ENCODE measurements at places on chromosomes 5 and 9. TPM values are rescaled to one million over a fixed set of nuclear protein-coding genes. Genes with fewer than 3 reads are reported as not detected.

KIF2A gene
- polyA plus RNA-seq = 69.6 TPM

GRCh38 chr5:10293907-10294662 is 13.6 kb downstream of the CMBL start:
- DNase-seq = no peak

DNA sequence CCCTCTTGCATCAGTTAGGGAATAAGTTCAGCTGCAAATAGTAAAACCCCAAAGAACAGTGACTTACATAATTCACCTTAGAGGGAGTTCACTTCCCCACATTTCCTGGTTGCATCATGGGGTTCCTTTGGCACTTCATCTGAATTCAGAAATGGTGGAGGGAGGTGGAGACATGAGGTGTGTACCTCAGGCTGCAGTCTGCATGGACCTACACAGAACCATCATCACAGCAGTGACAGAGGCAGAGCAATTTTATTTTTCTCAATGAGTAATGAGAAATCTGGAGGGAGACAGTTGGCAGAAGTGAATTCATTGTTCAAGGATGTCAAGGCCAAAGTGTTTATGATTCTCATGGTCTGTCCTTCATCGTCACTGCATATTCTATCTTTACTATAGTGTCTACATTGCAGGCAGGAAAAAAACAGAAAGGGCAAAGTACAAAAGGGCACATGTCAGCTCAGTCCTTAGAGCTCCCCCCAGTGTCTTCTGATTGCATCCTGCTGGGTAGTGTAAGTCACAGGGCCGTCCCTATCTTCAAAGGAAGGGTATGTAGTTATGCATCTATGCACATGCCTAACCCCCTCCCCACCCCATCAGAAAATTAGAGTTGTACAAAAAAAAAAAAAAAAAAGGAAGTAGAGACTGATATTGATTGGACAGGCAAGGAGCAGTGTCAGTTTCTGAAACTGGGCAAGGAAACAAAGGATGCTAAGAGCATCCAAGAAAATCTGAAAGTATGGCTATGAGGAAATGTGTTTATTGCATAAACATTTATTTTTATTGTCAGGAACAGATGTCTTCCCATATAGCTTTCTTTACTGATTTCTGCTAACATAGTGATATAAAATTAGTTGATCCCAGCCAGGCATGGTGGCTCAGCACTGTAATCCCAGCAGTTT is 132.7 kb upstream of the APC start:
- no peak for DNase-seq

GRCh38 chr9:109538346-109538745 is 40.2 kb upstream of the PTPN3 start:
- DNase-seq = no peak

GRCh38 chr5:168008555-168008954 is 282.9 kb upstream of the WWC1 start:
- no peak for DNase-seq

GRCh38 chr9:135048758-135049444 is 38.6 kb upstream of the OLFM1 start:
- no peak for DNase-seq

IFNA4 gene
- not detected for polyA plus RNA-seq

DNA sequence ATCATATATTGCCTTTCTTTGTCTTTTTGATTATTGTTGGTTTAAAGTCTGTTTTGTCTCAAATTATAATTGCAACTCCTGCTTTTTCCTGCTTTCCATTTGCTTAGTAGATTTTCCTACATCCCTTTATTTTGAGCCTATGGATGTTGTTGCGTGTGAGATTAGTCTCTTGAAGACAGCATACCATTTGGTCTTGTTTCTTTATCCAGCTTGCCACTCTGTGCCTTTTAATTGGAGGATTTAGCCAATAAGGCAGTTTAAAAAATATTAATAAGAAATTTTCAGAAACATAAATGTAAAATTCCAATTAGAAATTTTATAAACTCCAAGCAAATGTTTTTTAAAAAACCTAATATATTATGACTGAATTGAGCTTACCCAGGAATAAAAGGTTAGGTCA is 24.0 kb downstream of the BTNL8 start:
- no peak for DNase-seq

DNA sequence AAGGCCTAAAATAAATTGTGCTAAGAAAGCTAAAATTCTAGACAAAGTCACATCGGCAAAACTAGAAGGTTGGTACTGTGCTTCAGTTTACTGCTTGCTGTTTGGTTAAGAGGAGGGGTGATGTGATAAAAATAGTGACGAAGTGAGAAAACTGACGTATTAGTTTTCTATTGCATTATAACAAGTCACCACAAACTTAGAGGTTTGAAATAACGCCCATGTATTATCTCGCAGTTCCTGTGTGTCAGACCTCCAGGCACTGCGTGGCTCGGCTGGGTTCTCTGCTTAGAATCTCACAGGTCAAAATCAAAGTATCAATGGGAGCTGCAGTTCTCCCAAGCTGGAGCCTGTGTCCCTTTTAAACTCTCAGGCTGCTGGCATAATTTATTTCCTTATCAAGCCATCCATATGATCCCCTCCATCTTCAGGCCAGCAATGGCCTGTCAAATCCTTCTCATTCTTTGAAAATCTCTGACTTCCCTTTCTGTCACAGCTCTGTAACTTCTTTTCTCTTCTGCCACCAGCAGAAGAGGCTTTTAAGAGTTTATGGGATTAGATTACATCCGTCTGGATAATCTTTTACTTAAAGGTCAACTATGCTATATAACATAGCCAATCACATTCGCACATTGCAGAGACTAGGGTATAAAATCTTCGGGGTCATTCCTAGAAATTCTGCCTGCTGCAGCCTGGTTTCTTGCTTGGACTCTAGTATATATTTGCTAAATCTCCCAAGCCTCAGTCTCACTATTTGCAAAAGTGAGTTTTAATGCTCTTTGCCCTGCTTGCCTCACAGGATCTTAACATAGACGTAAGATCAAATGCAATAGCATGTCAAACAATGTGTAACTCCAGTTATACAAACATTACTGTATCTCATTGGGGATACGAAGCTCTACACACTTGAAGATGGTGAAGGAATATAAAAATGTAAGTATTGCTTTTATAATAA is 104.0 kb upstream of the CDKN2B start:
- no peak for DNase-seq

DNA sequence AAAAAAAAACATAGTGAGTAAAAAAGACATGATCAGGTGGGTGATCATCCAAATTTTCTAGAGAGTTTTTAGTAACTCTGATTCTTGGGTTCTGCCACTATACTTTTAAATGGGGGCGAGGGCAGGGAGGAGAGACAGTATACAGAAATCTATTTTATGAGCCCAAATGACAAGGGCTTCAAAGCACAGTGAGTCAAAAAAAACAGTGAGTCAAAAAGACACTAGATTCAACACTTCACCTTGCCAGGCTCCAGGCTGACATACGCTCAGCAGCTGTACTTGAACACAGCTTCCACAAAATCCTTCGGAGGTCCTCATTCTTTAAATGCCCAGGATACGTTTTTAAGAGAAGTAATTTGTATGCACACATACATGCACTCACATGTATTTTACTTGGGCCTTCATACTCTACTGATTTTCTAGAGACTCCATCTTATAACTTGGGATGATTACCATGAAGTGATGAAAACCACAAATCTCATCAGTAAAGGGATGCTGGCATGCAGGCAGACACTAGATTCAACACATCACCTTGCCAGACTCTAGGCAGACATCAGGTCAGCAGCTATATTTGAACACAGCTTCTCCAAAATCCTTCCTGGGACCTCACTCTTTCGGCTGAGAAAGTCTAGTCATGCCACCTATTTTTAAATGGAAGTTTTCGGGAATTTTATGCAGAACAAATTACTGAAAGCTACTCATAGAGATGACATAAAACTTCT is 28.8 kb downstream of the NR3C1 start:
- DNase-seq = no peak

GPR151 gene
- polyA plus RNA-seq = not detected

- no peak for DNase-seq
Measured at GRCh38 chr9:22026696-22027095, 17.6 kb upstream of the CDKN2B start.

GRM6 gene
- 1.9 TPM for polyA plus RNA-seq

C5orf34 gene
- 8.4 TPM for polyA plus RNA-seq

DNA sequence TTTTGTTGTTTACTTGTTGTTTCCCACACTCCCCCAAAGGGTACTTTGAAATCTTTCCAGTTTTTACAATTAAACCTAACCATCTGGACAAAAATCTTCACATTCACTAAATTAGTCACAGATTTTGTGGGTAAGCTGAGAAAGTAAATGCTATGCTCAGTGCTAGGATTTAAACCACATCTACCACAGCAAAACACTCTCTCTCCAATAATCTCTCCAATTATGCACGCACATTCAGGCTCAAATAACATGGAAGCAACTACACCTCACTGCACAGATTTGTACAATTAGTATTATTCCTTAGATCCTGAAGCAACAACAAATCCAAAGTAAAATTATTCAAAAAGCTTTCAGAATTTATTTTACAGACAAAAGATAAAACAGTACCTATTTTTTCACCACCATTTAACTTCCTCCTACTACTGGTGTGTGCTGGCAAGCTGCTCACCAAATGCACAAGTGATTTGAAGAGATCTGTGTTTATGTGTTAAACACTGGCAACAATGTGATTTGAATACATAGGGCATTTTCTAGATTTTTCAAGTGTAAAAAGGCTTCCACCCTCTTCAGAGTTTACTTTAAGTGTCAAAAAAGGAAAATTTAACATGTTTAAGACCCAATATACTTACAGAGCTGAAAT is 16.6 kb downstream of the ZNF608 start:
- no peak for DNase-seq

GRCh38 chr9:137430723-137431415 is 7.7 kb downstream of the NOXA1 start:
- no peak for DNase-seq

DNA sequence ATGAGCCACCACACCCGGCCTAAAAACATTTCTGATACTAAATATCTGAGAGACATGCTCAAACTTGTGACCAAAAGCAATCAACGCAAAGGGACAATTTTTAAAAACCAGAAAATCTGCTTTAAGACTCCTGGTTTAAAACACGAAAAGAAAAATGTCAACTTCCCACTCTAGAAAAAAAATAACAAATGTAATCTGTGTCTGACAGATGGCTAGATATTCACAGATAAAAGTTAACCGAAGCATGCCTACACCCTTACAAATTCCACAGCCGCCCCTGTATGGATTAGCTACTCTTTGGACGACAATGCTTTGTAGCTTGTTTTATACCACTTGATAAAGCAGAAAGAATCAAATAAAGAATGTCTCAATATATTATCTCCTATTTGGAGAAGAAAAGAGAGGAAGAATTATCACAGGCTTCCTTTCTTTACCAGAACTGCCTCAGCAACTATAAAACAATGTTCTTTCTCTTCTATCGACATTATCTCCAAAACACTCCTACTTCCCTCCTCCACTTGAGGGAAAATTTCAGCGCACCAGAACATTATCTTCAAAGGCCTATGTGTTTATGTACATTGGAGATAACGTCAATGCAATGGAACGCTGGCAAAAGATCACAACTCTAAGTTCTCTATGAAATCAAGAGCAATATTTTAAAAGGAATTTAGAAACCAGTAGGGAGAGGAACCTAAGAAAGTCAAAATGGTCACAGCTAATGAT is 26.2 kb downstream of the CEMIP2 start:
- DNase-seq = no peak

COL23A1 gene
- 6.2 TPM for polyA plus RNA-seq

C9 gene
- polyA plus RNA-seq = 0.37 TPM

DNA sequence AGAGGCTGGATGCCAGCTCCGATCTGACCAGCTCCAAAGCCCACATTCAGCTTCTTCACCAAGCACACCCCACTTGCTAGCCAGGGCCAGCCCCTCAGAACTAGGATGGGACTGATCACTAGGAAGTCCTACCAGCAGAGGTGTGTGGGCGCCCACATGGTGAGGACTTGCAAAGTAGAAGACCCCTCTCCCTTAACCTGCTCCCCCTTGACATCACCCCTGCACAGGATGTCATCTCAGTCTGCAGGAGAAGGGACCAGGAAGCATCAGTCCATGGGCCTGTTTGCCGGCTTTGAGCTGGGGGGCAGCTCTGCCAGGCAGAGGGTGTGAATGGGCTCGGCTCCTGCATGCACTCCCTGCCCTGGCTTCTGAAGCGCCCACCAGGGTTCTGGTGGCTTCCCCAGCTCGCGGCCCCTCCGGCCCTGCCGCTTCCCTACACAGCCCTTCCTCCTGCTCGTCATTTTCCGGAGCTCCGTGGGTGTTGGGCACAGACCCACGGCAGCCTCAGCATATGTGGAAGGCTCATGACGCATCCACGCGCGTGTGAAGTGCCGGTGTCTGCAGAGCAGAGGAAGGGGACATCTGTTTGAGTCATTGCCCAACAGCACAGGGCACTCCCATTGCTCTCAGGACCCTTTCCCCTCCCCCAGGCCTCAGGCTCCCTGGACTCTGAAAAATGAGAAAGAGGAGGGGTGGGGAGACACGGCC is 3.7 kb upstream of the FAM78A start:
- DNase-seq = no peak

PRDM9 gene
- polyA plus RNA-seq = 0.15 TPM

DNA sequence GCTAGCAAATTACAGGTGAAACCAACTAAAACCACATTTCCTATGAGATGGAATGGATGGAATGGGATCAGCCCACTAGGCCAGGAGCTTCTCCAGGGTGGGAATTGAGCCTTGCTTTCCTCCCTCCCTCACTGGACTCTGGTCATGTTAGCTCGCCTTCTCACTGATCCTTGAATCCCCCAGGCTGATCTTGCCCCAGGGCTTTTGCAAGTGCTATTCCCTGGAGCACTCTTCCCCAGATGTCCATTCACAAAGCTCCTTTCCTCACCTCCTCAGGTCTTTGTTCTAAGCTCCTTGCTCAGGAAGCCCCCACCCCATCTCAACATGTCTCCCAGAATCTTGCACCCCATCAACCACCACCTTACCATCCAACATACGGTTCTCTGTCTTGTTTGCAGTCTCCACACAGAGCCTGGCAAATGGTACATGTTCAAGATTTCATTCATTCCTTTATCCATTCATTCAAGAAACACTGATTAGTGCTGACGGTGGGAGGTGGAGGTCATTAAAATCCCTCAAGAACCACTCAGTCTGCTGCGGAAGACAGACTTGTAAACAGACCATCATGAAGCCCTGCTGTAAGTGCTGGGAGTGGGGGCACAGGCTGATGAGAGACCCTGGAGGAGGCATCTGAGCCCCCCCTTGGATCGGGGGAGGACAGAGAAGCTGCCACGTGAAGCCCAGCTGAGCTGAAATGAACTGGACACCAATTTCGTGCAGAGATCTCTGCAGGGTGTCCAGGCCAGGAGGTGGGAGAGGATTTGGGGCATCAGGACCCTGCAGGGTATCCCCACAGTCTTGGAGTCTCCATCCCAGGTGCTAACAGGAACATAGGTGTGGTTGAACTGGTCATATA is 141.7 kb downstream of the BARX1 start:
- DNase-seq = no peak

- DNase-seq = no peak
Measured at GRCh38 chr9:366620-367019, 152.0 kb downstream of the DOCK8 start.
